Naive thymus-derived CD8-positive, alpha-beta T cell (primary cell): ENCODE measurements at places on chromosomes 1 and 21.

- DNase-seq = no peak
These were observed 67.1 kb downstream of the FGGY start for GRCh38 chr1:59364037-59364436.

DNA sequence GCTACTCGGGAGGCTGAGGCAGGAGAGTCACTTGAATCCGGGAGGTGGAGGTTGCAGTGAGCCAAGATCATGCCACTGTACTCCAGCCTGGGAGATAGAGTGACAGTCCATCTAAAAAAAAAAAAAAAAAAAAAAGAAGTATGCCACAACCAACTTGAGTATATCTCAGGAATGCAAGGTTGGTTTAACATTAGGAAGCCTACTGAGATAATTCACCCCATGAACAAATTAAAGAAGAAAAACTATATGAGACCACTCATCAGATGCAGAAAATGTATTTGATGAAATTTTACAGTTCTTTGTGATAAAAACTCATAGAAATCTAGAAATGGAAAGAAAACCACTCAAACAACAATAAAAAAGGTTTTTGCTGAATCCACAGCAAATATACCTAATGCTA, 373.8 kb downstream of the LMO4 start:
- no peak for DNase-seq

GRCh38 chr21:34968414-34969333, 80.4 kb downstream of the RUNX1 start:
- DNase-seq = no peak

GRCh38 chr1:48439380-48439779, 32.6 kb downstream of the SPATA6 start:
- no peak for DNase-seq

- DNase-seq = no peak
These were observed 122.6 kb upstream of the ZNHIT6 start for GRCh38 chr1:85830837-85831236.

DNA sequence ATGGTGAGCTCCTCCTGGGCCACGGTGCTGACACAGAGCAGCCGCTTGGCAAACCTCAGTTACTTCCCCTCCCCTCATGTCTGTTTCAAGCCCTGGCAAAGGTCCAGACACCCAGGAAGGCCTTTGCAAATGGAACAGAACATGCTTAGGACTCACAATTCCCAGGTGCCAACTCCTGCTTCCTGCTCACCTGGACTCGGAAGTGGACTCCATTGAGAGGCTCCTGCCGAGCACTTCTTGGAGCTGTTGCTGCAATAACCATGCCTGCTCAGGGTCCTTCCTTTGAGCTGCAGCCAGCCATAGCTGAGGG, 10.7 kb downstream of the DCST2 start:
- DNase-seq = no peak

DNA sequence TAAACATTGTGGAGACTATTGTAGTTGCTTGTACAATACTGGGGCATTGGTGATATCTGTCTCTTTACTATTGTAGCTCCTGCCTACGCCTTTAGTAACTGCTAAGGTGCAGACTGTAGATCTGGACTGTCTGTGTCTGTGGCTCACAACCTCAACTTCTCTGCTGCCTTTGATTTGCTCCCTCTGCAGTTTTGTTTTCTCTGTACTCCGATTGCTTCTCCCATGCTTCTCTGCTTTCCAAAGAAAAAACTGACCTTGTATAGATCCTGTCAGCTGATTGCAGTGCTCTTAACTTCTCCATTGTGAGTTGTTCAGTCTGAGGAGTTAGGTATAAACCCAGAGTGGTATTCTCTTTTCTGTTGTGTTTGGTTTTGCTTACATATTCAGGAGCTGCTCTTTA, 15.3 kb downstream of the MAGI3 start:
- no peak for DNase-seq

- DNase-seq = peak; percentile 89
These were observed at the start of gene CCSAP for GRCh38 chr1:229342656-229343569. TSS of gene CCSAP (minus strand) at chr1:229343047. CDS start at chr1:229342465, 582 bp downstream.

GRCh38 chr1:116912846-116913245, 3.1 kb downstream of the PTGFRN start:
- DNase-seq = no peak

- DNase-seq = peak; percentile 97
These were observed at the start of gene GAS5 for GRCh38 chr1:173867753-173868265. TSS of gene GAS5 (minus strand) at chr1:173867989.

DNA sequence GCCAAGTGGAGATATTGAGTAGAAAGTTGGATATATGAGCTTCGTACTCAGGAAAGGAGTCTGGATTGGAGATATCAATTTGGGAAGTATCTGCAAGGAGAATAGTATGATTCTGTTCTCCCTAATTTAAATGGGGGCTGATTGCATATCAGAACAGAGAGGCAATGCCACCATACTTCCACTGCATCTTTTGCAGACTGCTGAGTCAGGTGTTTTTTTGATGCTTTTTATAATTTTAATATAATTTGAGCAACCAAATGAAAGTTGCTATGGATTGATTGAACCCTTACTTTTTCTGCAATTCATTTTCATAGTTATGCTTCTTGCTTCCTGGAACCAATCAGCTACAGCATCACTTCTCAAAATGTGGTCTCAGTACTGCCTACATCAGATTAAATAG, 590.3 kb downstream of the USP25 start:
- DNase-seq = no peak

DNA sequence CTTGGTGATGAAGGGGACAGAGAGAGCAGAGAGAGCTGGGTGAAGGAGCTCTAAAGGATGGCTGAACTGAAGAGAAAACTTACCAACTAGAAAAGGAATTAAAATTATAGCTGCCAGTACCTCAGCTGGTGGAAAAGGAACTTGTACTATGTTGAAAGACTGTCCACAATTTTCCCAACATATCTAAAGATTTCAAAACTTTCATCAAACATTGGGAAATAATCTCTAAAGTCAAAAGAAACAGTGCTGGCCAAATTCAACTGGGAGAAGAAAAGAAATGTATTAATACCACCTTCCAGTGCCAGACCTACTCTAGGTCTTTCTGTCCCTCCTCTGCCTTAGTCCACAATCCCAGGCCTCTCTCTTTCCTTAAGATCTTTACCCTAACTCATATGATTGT, 6.1 kb downstream of the SMG5 start:
- no peak for DNase-seq

GRCh38 chr1:209641832-209642172, 10.4 kb downstream of the LAMB3 start:
- DNase-seq = no peak

- no peak for DNase-seq
These were observed 13.1 kb downstream of the CFAP298 start for GRCh38 chr21:32599091-32599490.

DNA sequence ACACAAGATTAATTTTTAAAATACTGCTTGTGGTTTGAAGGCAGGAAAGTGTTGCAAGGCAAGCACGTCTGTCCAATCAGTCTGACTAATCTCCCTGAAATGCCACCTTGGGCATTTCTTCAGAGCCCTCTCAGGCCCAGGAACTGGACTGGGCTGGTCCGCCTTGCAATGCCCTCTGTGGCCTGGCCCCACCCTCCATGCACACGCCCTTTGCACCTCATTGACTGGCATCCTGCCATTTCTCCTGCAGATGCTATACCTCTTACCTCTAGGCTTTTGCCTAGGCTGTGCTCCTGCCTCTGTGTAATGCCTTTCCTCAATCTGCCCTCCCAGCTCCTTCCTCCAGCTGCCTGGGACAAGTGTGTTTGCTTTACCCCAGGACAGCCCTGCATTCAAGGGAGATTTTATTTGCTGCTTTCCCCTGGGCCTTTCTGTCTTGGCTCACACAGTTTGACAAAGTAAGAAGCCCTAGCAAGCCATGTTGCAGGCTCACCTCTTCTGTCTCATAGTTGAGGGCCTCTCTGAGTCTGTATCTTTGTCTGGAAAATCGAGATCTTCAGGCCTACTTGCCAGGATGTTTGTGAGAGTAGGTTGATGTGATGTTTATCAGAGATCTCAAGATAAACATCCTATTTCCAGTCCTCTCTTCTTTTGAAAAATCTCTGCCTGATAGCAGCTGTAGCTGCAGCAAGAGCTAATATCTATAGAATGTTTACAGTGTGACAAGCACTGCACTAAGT, 149.2 kb upstream of the JUN start:
- DNase-seq = no peak

- DNase-seq = no peak
These were observed 282.1 kb downstream of the RPS6KC1 start for GRCh38 chr1:213333121-213333520.

- DNase-seq = no peak
These were observed 94.4 kb downstream of the SH3GLB1 start for GRCh38 chr1:86798608-86799291.

GRCh38 chr1:224894915-224895314, 34.6 kb upstream of the DNAH14 start:
- no peak for DNase-seq

DNA sequence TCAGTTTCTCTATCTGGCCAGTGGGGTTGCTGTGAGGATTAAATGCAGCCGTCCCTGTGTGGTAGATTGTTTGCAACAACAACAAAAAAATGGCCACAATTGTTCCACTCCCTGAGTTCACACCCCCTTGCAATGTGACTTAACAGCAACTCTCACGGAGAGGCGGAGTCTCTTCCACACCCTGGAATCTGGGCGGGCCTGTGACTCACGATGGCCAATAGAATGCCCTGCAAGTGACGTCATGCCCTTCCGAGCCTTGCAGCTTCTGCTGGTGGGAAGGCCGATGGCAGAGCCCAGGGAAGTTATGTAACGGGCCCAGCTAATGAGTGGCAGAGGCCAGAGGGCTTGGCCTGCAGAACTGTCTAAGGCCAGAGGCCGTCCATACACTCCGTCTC, 87.9 kb downstream of the RIPK4 start:
- no peak for DNase-seq

GRCh38 chr1:113036639-113037321, 36.2 kb upstream of the LRIG2 start:
- no peak for DNase-seq
